ENCODE measurements at places on chromosomes 4 and X.

DNA sequence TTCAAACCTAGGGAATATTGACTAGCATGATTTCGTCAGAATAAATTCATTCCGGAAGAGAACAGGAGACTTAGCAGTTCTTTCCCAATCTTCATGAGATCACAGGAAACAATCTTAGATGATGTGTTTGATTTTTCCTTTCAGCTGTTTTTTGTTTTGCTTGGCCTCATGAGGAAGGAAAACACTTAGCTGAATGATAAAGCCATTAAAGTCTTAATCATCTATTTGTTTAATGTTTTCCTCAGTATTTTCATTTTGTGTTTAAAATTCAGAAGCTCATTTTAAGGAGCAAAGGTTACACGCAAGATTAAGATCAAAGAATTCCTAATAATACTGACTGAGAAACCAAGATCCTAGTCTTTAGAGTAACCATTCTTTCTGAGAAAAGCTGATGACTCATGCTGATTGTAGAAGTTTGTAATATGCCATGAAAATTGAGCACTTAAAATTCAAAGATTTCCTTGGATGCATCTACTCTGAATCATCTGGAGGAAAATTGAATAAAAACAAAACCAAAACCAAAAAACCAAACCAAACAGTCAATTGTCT, 15.4 kb upstream of the TBC1D19 start:
- no peak for DNase-seq

DNA sequence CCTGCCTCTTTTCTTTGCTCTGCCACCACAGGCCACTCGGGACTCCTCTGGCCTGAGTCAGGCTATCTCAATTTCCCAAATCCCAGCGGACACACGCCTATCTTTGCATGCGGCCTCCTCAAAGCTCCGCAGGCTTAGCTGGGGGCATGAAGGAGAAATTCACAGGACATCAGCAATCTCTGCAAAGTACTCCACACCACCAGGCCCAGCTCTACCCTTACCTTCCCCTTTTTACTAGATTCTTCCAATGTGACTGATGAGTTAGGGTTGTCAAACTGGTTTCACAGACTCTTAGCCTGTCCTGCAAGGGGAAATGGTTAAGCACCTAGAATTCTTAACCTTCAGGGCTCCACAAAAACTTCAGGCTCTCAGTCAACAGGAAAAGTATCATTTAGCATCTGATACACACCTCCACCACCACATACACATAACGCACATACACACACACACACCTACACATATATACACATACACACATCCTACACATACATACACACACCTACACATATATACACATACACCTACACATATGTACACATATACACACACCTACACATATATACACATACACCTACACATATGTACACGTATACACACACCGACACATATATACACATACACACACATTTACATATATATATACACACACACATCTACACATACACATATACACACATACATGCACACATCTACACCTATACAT, 349.1 kb downstream of the ANK2 start:
- no peak for DNase-seq

DNA sequence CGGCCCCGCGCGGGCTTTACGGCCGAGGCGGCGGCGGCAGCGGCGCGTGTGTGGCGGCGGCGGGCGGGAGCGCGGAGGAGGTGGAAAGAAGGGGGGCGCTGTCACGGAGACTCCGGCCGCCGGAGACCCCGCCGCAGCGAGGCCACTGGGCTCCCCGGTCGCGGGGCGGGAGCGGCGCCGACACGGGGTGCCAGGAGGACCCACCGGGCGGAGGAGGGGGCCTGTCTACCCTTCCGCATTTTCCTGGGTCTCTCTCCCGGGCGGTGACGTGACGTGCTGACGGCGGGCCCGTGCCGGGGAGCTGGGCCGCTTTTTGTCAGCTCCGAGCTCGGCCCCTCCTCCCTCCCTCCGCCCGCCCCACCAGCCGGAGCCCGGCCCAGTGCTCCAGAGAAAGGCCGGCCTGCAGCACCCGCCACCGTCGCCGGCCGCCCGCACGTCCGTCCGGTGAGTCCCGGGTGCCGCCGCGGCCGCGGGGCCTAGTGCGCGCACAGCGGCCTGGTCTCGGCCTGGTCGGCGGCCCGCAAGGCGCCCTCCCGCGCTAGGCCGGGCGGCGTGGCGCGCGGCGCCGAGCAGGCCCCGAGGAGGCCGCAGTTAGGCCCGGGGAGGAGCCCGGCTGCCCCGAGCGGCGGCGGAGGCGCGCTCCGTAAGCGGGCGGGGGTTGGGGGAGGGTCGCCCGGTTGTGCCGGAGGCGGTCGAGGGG, at the start of gene ZFX:
ZFX (plus strand) TSS at position 379 of the 700 bp plus-strand sequence. CDS start 23,014 bp downstream, outside the sequence.
- DNase-seq = no peak

DNA sequence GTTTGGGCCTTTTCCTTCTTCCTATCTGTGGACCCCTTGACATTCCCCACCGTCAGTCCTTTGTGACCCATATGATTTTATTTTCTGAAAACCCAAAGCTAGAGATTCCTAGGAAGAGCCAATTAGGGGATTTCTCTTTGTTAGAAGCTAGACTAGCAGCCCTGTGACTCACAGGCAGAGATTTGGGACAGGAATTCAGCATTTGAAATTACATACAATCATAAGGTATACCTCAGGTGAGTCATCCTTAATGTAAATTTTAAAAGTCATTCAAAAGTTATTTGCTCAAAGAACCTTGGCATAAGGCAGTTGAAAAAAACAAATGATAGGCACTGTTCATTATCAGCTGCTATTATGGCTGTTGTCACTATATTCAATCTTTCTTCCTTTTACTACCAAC, 40.6 kb downstream of the USP26 start:
- no peak for DNase-seq

DNA sequence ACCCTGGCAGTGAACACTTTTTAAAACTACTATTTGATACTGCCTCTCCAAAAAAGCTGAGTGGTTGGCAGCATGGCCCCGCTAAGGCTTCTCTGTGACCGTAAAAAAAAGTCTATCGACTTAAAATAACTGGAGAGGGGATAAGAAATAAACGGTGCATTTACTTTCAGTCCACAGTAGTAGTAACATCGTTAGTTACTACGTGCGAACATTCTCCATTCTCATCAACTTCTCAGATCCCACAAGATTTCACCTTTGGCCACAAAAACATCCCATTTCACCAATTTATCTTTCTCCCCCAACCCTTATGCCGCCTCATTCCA, 524 bp upstream of the EXOSC9 start:
- DNase-seq = no peak

DNA sequence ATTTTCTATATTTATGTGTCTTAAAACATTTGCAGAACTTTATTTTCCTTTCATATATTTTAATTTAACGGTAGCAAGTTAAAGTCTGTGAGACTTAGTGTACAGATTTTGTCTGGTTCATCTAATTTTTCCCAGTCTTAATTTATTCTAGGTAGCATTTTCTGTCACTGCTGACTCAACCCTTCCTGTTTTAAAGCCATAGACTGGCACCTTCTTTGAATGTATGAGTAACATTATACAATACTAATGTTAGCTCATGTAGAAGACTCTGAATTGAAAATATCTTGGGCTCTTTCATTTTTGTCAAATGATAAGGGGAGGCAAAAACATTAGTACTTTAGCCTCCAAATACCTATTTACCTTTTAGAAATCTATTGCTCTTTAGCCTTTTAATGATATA, 43.6 kb downstream of the BLTP1 start:
- DNase-seq = no peak

DNA sequence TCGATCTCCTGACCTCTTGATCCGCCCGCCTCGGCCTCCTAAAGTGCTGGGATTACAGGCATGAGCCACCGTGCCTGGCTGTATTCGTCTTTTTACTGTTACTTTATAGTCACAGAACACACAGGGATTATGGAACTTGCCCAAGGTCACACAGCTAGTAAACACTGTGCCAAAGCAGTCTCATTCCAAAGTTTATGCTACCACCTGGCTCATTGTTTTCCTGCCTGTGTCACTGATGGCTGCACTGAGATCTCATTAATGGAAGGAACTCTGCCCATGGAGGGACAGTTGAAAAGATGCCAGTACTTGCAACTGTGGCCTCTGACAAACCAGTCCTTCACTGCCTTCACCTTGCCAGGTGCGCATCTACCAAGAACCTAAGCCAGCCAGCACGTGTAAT, 517.7 kb downstream of the BCOR start:
- no peak for DNase-seq

- no peak for DNase-seq
Measured at GRCh38 chr4:48570646-48571220, 80.7 kb downstream of the ZAR1 start.

DNA sequence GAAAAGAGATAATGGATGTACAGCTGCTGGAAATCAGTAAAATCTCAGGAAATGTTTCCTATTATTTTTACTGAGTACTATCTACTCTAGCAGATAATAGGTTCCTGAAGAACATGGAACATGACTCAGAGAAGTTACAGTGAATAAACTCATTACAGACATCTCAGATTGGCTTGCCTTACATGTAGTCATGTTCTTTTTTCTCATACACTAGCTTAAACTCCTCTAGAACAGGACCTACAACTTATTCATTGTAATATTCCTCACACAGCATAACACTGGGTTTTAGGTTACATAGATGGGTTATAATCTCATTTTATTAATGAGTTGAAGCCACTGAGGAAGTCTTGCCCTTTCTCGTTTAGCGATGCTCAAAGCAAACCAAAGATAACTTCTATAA, 86.9 kb upstream of the BMP2K start:
- DNase-seq = no peak

DNA sequence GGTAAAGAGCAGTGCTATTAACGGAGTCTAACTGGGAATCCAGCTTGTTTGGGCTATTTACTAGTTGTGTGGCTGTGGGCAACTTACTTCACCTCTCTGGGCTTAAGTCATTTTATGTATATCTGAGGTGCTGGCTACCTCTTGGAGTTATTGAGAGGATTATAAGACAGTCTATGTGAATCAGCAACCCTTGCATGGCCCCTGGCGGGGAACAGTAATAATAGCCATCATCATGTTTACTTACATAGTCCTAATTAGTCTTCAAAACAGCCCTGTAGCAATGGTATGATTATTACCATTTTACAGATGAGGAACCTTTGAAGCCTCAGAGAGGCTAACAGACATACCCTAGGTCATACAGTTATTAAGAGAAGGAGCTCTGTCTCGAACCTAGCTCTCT, 1.5 kb downstream of the HPRT1 start:
- DNase-seq = no peak

- DNase-seq = no peak
Measured at GRCh38 chr4:65392488-65392887, 277.8 kb downstream of the EPHA5 start.

DNA sequence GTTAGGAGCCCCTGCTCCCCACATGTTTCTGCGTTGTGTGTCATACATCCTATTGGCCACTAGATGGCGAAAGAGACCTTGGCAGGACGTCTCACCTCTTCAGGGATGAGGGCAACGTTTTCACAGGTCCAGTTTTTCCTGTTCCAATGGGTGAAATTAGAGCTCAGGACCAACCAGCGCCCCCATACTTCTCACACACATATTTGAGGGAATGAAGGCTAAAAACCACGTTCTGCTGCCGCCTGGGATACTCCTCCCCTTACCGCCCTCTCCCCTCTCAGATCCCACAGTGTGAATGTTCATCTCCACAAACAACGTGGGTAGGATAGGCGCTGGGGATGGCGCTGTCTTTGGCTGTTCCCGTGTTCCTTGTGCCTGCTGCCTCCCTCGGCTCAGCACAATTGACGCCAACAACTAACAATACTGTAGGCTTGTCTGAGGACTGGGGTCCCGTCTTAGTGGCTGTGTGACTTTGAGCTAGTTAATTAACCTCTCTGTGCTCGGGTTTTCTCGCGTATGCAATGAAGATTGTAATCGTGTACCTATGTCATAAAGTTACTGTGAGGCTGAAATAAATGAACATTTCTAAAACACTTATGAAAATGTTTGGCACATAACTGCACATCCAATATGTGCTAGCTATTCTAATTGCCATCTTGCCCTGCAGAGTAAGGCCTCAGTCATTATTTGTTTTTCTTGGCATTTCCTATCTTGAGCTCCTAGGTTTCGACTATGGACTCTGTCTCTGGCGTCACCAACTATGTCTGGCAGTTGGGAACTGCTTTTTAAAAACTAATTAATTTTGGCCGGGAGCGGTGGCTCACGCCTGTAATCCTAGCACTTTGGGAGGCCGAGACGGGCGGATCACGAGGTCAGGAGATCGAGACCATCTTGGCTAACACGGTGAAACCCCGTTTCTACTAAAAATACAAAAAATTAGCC, 181.3 kb upstream of the STK26 start:
- DNase-seq = no peak

- no peak for DNase-seq
Measured at GRCh38 chrX:154412468-154412867, 1.1 kb downstream of the TAFAZZIN start.

GRCh38 chr4:84501721-84502267, 2.7 kb upstream of the NKX6-1 start:
- DNase-seq = no peak

- no peak for DNase-seq
Measured at GRCh38 chr4:128775916-128776315, 33.6 kb upstream of the JADE1 start.

DNA sequence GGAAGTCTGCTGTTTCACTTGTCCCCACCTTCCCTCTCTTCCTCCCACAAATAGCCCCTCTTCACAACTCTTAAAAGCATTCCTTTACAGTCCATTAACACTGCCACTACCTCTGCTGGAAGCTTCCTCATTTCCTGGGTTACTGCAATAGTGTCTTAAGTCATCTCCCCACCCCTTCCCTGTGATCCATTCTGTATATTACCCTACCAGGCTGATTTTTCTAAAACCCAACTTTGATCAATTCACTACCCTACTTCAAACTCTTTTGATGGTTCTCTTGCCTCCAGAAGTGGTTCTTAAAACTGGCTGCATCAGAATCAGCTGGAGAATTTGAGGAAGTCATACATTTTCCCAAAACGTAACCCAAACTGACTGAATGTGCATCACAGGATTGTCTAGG, 8.8 kb upstream of the XIAP start:
- DNase-seq = no peak

DNA sequence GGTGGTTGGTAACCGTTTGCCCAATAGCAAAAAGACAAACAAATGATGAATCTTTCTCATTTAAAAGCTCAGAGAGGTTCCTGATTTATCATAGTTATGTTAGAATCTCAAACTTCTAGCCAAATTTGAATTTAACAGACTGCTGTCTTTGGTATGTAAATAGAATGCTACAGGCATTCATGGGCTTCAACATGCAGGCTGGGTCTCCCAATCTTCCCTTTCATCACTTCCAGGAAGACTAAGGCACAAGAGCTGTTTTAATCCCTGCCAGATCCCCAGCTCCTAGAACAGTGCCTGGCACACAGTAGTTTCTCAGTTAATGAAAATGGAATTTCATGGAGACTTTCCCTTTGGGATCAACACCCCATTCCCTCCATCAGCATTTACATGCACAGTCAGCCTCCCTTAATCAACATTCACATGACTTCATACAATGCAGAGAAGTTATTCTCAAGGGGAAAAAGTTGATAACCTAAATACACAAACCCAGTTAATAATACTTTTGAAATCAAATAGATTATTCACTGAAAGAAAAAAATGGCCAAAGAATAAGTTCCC, 107.6 kb upstream of the C1QTNF7 start:
- DNase-seq = no peak

- no peak for DNase-seq
Measured at GRCh38 chr4:88528861-88529260, 5.3 kb upstream of the PYURF start.

- DNase-seq = no peak
Measured at GRCh38 chrX:75154871-75155270, 1.2 kb downstream of the ABCB7 start.

Data from NCI-H1436 treated with DMSO at 0.1 percent for 48 hours (cell line).